ENCODE measurements at places on chromosomes 12 and 14.

DNA sequence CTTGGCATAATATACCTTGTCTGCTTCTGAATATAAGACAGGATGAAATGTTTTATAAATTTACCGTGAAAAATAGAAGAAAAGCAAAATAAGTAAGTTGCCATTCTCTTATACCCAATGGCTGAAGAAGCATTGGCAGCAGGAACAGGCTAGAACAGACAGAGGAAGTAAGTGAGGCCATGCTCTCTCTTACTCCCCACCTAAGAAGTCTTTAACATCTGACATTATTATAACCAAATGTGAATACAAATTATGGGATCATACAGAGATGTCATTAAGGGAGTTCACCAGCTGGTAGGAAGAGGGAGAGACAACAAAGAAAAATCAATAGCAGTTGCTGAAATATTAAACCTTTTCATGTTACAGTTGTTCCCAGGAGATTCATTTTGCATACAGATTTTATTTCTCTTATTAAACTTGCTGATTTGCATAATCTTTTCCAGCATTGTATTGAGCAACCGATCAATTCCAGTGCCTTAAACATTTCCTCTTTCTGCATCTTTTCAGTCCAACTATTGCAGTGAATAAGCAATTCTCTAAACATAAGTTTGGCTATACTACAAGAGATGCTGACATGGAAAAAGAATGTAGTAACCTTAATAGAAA lies 270.6 kb downstream of the SLC6A15 start:
- no peak for DNase-seq

DNA sequence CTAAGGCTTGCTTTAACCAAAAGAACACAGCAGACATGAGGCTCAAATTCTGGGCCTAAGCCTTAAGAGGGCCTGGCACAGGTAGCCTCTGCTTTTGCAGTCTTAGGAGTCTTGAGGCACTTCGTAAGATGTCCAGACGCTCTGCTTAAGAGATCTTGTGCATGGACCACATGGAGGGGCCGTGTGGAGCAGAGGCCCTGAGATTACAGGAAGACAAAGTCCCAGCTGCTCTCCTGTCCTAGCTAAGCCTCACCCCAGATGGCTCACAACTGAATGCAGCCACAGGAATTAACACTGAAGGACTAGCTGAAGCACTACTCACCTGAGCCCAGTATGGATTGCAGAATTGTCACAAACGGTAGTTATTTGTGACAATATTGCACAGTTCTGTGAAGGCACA lies 446.0 kb downstream of the PDZRN4 start:
- DNase-seq: no peak

DNA sequence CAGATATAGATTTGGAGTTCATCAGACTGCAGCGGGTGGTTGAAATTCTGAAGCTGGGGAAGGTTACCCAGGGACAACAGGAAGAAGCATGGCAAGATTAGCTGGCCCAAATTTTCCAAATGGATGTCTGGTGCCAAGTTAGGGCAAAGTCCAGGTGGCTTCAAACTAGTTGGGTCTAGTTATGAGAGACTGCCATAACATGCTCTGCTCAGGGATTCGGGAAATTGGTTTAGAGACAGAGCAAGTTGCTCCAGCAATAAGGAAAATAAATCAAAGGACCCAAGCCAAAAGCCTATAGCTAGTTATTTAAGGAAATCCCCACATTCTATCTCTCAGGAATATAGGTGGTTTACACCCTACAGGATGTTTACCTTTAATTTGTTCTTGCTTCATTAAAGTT lies 125.7 kb upstream of the BTG1 start:
- no peak for DNase-seq

- no peak for DNase-seq
These were observed 245.4 kb downstream of the DUSP6 start for GRCh38 chr12:89106950-89107349.

DNA sequence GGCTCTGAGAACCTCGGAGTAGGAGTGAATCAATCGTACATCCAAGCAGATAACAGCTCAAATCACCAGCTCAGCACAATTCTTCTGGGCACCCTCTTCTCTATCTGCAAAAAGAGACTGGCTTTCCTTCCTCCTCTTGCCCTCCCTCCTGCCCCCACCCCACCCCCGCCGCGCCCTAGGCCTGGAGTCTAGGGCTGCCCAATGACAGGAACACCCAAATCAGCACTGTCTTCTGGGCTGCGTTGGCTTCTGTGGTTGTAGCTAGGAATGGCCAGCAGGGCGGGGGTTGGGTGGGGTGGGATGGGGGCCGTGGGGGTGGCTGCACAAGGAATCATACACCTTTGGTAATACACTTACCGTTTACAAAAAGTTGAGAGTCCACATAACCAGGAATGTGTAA lies 28.0 kb upstream of the TMCC3 start:
- DNase-seq: no peak

- DNase-seq: no peak
These were observed 178.8 kb downstream of the CEP128 start for GRCh38 chr14:80762641-80763228.

- no peak for DNase-seq
These were observed 91.2 kb upstream of the PARP11 start for GRCh38 chr12:3964439-3964838.

DNA sequence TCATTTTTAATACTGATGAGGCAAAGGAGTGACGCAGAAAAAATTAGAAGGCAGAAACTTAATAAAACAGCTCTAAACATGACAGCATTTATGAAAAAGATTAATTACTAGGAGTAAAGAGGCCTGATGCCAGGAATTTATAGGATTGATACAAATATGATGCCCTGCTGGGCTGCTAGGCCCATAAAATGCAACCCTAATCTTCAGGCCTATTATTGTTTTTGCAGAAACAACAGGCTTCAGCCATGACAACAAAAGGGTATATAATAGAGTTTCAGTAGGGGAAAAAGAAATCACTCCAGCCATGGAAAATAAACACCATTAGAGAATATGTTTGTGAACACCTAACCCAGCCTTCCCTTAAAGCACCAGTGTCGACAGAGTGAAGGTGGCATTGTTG lies 50.6 kb downstream of the OTX2 start:
- no peak for DNase-seq

GRCh38 chr12:69028941-69029729 lies 96.2 kb upstream of the CPM start:
- no peak for DNase-seq

- no peak for DNase-seq
These were observed 52.9 kb upstream of the RFLNA start for GRCh38 chr12:124241776-124242528.

DNA sequence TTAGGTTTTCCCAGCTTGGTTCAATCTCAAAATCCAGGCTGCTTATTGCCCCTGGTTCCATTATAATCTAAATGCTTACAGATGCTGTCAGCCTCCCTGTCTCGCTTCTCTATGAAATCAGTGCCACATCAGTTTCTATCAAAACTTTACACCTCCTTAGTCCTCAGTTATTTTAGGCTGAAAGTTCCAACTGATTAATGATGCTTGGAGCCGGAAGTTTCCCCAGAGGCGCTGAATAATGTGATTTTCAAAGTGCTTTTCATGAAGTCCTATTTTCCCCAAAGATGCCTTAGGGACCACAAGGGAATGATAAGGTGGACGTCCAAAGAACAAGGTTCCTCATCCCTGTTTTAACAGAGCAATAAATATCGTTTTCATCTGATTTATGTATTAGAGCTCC lies 262.4 kb upstream of the RMST start:
- DNase-seq: no peak

GRCh38 chr12:129659961-129660622 lies 243.7 kb downstream of the TMEM132D start:
- no peak for DNase-seq

DNA sequence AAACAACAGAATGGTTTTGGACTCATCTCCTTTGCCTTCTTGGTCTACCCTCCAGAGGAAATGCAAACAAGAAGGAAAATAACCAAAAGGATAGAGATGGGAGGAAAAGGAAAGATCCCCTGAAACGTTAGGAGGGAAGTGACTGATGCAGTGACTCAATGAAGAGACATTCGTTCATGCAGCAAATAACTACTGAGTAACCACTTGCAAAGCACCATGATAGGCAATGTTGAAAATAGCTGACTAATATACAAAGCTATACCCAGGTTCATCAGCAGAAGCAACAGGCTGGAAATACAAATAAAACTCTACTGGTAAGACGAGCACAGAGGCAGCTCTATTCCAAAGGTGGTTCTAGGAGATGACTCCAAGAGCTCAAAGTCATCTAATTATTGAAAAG lies 41.8 kb downstream of the R3HDM2 start:
- DNase-seq: no peak

DNA sequence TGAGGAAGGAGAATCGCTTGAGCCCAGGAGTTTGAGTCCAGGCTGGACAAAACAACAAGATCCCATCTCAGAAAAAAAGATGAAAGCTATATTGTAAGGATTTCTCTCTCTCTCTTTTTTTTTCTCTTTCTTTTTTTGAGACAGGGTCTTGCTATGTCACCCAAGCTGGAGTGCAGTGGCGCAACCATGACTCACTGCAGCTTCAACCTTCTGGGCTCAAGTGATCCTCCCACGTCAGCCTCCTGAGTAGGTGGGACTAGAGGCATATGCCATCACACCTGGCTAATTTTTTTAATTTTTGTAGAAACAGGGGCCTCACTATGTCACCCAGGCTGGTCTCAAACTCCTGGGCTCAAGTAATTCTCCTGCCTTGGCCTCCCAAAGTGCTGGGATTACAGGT lies 5.8 kb upstream of the MRPL42 start:
- no peak for DNase-seq

DNA sequence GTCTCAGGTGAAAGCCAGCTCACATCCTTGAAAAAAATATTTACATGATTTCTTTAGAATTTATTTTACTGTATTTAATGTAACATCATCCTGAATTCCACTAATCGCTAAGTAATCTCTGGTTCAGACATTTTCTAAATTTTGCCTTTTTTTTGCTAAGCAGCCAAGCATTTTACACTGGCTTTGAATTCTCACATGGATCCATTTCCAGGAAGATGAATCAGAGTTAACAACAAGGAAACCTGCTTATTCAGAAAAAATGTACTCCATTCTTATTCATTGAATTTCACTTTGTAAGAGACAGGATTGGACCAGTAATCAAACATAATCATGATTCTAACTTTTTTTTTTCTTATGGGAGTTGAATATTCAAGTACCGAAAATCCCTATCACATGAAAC lies 1785.1 kb upstream of the FLRT2 start:
- DNase-seq: no peak

DNA sequence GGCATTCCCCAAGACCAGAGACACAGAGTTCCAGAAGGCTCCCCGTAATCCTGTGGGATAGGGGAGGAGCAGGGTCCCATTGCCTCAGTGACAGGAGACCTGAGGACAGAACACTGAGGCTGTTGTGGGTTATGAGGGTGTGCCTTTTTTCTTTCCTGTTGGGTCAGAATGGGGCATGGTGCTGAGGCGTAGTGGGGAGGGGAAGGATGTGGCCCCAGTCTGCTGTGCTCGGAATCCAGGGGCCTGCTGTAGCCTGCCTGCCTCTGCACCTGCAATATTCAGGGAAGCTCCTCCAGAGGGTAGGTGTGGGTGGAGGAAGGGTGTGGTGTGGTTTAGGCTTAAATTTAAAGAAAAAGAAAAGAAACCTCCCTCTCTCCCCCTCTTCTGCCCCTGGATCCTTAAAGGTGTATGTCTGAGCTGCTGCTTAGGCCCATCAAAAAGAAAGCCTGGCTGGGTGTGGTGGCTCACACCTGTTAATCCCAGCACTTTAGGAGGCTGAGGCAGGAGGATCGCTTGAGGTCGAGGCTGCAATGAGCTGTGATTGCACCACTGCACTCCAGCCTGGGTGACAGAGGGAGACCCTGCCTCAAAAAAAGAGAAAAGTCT lies 18.7 kb downstream of the PLEKHG3 start:
- no peak for DNase-seq

DNA sequence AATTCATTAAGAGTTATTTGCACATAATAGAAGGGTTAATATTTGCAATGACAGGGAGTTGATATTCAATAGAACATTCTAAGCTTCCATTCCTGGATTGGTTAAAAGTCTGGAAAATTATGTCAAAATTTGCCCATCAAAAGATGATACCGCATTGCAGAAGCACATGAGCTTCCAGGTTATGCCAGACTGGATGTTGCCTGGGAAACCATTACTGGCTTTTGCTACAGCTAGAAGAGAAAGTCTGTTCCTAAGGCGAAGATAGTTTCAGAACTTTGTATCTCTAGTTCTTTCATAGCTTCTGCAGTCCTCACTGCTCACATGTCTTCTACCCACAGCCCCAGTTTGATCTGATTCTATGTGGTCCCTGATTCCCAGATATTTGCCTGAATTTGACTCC lies 122.4 kb upstream of the AMIGO2 start:
- no peak for DNase-seq

- DNase-seq: no peak
These were observed 4.0 kb upstream of the PRMT8 start for GRCh38 chr12:3487027-3487426.
